Retinal pigment epithelial cell (primary cell): ENCODE measurements at places on chromosomes 5 and 9.

- no peak for DNase-seq
Measured at GRCh38 chr9:110856772-110857171, 181.5 kb downstream of the LPAR1 start.

DNA sequence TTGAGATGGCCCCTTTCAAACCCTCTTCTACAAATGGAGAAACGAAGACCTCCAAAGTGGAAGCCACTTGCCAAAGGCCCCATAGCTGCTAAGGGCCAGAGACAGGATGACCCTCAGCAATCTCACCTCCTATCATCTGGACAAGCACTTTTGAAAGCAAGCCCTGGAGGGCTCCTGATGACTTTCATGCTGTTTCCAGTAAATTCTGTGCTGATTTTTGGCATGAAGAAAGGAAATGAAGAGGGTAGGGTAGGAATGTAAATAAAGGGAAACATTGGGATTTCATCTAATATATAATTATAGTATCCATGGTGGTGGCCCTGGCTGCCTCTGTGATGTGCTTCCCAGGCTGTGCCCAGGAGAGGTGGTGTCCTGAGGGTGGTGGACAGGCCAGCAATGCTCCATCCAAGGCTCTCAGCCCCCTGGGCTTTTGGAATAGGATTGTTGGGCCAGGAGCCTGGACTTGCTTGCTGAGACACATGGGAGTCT, 208.0 kb upstream of the TRIM32 start:
- DNase-seq = no peak

DNA sequence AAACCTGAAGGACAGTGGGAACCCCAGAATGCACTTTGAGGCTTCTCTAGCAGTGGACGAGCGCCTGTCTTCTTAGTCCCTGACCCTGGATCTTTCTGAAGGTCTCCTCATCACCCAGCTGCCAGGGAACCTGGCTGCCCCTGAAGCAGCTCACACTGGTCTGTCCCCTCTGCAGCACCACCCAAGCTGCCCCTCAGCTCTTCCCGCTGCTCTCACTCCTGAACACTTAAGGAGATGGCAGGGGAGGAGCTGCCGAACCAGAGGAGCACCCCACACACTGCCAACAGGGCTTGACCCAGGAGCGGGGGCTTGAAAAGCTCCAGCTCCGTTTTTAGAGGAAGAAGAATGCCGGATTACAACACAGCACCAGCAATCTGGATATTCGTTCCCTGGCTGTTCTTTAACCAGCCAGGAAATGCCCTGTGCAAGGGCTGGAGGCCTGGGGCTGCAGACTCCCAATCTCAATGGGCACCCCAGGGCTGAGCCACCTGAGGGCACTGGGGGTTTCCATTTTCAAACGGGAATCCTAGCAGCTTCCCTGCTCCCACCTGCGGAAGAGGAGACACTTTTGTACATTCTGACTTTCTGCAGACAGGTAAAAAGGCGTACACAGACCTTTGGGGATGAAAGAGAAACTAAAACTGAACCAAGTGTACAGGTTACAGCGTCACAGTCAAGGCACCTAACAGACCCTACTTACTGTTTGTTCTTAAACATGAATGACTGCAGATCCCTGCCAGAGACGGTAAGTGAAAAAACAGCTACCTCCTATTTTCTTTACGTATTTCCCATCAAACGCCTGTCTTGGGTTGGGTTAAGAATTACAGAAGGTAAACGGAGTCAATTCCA, 36.3 kb downstream of the GOLM1 start:
- no peak for DNase-seq

- no peak for DNase-seq
Measured at GRCh38 chr5:142421621-142422397, 97.0 kb upstream of the SPRY4 start.

- no peak for DNase-seq
Measured at GRCh38 chr9:133904346-133905090, 87.6 kb downstream of the VAV2 start.

DNA sequence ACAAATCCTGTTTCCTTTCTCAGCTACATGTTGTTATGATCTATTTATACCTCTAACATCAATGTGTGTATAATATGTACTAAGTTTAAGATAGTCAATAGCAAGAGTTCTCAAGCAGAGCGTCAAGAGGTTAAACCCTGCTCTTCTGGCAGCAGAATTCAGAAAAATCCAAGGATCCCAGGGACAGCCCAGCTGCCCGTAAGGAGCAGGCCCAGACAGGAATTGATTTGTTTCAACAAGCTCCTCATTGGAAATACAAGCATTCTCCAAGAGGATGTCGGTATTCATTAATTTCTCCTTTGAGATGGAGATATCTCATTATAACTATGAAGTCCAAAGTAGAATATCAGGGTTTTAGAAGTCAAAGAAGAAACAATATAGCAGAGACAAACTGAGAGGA, 14.9 kb downstream of the EFNA5 start:
- DNase-seq = no peak

DNA sequence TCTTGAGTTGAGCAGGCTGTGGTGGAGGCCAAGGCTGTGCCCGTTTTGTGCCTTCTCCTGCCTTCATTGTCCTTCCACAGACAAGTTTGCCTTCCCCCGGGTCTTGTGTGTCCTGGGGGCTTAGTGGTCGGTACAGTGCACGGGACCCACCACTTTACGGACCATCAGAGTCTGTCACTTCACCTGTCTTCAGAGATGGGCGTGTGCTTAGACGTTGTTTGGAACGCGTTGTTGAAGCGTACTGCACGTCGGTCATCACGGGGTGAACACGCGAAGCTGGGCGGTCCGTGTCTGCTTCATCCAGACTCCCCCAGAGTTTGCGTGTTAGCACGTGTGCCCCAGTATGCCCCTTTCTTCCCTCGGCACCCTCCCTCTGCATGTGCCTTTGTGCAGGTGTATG, 24.8 kb downstream of the CEP72 start:
- no peak for DNase-seq

GRCh38 chr5:135505973-135506372, 29.8 kb downstream of the NEUROG1 start:
- peak; percentile 24 for DNase-seq

DNA sequence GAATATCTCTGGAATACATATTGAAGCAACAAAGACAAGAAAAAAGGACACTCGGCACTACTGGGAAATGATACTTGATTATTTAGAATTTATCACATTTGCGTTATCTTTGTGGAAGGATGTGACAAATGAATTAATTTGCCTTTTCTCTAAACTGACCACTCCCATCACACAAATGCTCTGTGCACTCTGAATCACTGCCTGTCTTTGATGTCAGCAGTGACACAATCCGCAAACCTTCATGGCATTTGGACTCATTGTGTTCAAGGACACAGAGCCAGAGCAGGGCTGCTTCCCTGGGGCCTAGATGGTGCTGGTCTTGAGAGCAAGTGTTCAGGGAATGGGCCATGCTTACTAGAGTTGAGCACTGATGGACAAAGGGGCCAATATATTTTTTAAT, 4.9 kb upstream of the KIF4B start:
- DNase-seq = no peak

GRCh38 chr9:110283751-110284150, 27.4 kb upstream of the TXN start:
- DNase-seq = no peak

GRCh38 chr9:98915599-98915998, 28.1 kb upstream of the COL15A1 start:
- DNase-seq = no peak

GRCh38 chr9:93459432-93459847, 6.1 kb upstream of the FAM120AOS start:
- DNase-seq = no peak

DNA sequence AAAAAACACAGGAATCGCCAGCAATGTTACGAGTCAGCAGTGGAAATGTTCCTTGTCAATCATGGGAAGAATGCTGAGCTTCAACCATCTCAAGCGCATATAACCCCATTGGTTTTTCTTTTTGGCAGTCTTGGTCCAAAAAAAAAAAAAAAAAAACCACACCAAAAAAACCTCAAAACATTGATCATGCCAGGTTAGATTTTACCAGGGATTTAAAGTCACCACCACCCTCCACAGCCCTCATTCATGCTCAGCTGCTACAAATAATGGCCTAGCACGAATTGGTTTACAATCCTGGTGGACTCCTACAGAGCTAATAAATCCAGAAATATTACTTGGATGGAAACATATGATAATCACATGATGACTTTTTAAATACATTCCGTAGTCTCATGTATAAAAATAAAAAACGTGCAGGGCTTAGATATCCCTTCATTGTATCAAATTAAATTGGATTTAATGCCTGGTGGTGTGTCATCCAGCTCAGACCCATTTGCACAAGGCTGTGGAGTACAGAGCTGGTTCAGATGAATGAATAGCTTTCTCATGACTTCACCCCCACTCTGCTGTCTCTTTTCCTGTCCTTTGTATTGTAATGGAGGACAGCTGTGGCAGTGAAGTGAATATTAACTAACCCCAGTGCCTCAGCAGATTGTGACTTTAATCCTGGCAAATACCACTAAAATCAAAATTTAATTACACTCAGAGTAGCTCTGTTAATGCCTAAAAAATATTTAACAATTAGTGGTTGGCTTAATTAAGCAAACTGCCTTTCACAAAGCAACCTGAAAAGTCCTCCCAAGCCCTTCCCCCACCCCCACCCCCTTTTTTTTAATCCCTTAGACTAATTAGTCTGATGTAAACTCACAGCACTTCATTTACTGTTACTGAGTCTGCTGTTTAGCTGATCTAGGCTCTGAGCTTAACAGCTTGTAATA, 626.5 kb upstream of the ZNF608 start:
- DNase-seq = peak; percentile 81

DNA sequence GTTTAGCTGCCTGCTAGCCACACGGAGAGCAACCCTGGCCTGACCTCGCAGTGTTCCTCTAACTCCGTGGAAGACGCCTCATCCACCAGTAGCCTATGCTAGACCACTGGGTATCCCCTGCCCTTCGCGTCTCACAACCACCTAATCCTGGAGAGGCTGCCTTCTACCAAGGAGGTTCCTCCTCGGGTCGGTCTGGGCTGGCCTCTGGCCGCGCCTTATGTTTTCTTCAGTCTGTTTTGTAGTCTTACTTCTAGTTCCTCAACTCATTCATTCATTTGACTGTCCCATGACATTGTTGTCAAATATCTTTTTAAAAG, 1.6 kb upstream of the TPM2 start:
- no peak for DNase-seq

- peak; percentile 25 for DNase-seq
Measured at GRCh38 chr5:96209829-96210228, 223.2 kb downstream of the PCSK1 start.

- no peak for DNase-seq
Measured at GRCh38 chr9:111151537-111151936, 113.3 kb upstream of the LPAR1 start.

GRCh38 chr5:16888694-16889124, 47.4 kb downstream of the MYO10 start:
- DNase-seq = no peak

GRCh38 chr9:5556101-5556705, 45.9 kb downstream of the PDCD1LG2 start:
- no peak for DNase-seq

- DNase-seq = peak; percentile 45
Measured at GRCh38 chr9:135926402-135927194, 19.3 kb upstream of the CAMSAP1 start.
